Stimulated activated CD8-positive, alpha-beta memory T cell treated with anti-CD3 and anti-CD28 coated beads, Interleukin-7, amount 100 ng/mL, for 48 hours (primary cell): ENCODE measurements at places on chromosomes 3 and 15.

- no peak for DNase-seq
These were observed 260.8 kb downstream of the GABRG3 start for GRCh38 chr15:27231811-27232210.

- DNase-seq: no peak
These were observed at the start of gene ZBTB38 for GRCh38 chr3:141368062-141368924. TSS of gene ZBTB38 (plus strand) at chr3:141368504. CDS start at chr3:141442389, 73,885 bp downstream.

GRCh38 chr15:22262613-22263020 is 182.3 kb downstream of the OR4M2 start:
- no peak for DNase-seq

GRCh38 chr15:37038716-37039106 is 61.6 kb downstream of the MEIS2 start:
- no peak for DNase-seq

DNA sequence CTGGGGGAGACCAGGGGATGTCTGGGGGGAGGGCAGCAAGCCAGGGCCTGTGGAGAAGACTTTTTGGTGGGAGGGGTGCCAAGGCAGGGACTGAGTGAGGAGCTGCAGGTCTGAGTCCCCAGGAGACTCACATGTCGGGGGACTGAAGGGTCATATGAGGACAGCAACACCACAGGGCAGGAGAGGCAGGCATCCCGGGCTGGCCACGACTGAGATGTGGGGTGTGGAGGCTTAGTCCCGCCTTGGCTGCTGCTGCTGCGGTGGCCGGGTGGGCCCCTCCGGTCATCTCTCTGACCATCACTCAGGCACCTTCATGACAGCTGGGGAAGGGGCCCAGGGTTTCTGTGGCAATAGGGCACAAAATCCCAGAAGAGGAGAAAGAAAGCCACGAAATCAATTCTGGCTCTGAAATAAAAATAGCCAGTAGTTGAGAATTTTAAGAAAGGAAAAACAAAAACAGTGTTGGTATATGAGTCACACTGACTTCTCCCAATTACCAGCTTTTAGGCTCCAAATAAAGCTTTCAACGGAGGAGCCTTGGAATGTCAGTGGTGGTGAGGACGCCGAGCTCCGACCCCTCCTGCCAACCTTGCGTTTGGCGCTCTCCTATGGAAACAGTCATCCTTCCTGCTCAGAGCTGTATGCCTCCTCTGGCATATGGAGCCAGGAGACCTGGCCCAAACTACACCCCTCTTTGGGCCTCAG is 52.9 kb upstream of the ITGA11 start:
- no peak for DNase-seq

- DNase-seq: peak; percentile 12
These were observed 46.2 kb downstream of the TBL1XR1 start for GRCh38 chr3:177150970-177151627.

DNA sequence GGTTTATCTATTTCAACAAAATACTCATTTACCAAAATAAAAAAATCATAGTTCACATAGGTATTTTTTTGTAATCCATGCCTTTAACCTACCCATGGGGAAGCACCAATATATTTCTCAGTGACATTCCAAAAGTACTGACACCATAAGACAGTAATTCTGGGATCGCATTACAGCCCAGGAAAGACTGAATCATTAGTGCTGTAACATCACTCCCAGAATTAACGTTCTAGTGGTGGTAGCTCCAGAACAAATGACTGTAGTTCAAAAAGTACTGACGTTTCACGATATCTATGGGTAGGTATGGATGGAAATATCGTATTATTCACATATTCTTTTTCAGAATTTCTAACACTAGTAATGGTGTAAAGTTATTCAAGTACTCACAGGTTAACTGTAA is 54.3 kb upstream of the NEK10 start:
- DNase-seq: no peak

GRCh38 chr15:29135309-29135657 is 134.3 kb downstream of the NSMCE3 start:
- DNase-seq: no peak

GRCh38 chr3:194688200-194688740 is 2.6 kb downstream of the FAM43A start:
- no peak for DNase-seq

DNA sequence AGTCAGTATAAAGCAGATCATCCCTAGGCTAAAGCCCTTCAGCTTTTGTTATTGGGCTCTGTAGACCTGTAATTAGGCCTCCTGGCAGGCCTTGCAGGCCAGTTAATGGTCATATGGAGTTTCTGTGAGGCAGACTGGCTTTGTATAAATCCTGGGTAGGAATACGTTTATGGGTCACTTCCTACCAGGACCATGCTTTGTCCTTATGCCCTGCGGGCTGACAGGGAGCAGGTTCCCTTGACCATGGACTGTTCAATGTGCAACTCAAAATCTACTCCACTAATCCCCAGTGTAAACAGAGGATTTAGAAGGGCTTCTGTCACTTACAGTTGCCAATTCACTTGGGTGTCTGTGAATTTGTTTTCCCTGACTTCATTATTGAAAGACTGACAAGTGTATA is 202.7 kb upstream of the MLF1 start:
- no peak for DNase-seq

- no peak for DNase-seq
These were observed 219.1 kb downstream of the ZNF385D start for GRCh38 chr3:21531909-21532308.

DNA sequence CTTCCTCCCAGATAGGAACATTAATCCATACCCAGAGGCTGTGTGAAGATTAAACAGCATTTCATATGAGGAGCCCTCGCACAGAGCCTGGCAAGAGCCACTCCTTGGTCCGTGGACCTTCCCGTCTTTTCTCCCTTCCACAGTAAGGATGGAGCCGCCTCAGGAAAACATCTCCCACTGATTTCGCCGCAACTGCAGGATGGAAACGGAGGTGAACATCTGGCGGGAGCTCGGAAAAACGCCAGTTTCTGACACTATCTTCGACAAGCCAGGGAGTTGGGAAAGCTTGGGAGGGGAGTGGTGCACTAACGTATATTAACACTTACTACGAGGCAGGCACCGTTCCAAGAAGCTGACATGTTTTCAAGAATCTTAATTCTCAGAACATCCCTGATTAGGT is 157.9 kb downstream of the XXYLT1 start:
- DNase-seq: no peak

- DNase-seq: no peak
These were observed 5.7 kb upstream of the IGDCC3 start for GRCh38 chr15:65383456-65383855.

- no peak for DNase-seq
These were observed 51.5 kb upstream of the COL6A6 start for GRCh38 chr3:130465521-130465920.

DNA sequence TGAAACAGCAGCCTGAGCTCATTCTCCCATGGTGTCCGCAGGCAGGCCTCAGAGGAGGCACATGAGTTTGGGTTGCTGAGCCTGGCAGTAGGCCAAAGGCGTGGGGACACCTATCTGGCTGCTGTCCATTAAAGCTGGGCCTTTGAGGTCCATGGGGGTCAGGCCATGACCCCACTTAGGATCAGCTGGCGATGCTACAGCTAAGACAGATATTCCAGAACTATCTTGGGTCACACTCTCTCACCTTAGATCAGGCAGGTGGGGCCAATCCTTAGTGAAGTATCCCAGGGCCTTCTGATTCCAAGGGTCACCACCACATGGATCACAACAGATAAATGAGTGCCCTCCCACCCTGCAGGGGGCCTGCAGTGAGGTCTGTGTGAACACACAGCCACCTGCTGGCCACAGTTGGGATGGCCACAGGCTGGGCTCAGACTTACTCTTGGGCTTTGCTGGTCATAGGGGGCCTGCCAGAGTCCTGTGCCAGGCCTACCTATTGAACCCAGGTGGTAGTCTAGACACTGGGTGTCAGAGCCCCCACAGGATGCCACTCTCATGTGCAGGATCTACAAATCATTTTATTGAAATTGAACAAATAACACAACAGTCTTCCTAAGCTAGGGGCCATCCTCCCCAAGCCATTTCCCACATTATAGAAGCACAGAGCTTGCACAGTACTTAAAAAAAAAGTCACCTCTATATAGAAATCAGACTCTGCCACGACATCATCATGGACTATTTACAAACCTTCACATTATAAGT is 2.0 kb upstream of the HYAL2 start:
- DNase-seq: no peak

DNA sequence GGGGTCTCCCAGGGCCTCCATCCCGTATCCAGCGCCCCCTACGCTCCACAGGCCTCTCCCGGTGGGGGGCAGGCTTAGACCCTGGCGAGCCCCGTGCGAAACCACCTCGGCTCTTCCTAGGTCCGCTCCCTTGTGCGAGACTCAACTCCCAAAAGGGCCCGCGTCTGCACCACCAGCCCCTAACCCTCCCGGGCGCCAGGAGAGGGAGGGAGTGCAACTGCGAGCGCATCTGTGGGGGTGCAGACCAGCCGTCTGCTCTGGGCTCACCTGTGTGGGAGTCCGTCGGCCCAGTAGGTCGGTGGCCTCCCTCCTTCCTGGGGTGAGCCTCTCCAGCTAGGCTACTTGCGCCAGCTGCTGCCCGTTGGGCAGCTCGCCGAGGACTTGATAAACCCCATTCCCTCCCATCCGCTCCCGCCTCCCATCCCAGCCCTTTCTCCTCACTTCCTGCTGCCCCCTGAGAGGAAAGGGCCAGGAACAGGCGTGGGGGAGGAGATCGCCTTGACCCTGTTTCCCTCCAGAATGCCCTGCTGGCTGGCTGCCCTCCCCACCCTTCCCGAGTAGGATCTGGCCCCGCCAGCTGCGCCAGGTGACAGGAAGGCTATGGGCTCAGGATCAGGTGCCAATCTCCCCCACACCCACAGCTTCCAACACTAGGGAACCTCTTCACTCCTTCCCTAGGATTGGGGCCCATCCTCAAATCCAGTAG is at the start of gene HYAL2:
Gene HYAL2, minus strand, starts transcription at position 360 of the 706 bp plus-strand sequence. CDS start 2,256 bp downstream, outside the sequence.
- DNase-seq: no peak

DNA sequence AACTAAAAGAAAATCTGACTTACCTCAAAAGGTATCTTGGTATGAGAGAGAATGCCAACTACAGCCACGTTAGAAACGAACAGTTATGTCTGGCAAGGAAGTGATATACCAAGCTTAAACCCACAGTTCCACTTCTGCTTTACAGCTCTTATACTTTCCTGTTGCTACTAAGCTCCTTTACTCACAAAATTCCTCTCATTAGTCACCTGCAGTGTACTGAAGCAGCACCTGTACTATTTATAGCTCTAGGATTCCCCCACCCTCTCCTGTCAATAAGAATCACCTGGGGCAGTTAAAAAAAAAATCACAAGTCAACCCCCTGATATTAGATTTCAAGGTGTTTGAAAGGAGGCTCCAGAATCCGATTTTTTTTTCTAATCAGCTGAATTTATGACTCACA is 2.9 kb upstream of the TMEM266 start:
- DNase-seq: no peak

DNA sequence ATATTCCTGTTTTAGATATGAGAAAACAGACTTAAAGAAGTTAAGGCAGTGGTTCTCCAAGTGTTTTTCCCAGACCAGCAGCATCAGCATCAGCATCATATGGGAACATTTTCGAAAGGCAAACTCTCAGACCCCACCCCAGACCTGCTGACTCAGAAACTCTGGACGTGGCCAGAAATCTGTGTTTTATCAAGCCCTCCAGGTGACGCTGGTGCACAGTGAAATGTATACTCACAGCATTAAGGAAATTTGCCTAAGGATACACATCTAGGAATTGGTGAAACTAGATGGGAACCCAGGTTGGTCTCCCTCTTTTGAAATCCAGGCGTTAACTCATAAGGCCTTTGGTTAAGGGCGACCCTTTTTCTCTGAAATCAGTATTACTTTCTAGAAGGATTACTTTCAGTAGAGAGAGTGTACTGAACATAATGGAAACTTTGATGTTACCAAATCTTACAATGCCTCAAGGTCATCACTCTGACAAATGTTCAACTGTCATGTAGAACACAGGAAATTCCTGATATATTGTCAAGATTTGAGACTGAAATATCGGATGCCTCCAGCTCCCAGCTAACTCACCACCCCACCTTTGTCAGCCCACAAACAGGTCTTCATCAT is 910.2 kb downstream of the ROBO1 start:
- DNase-seq: no peak

DNA sequence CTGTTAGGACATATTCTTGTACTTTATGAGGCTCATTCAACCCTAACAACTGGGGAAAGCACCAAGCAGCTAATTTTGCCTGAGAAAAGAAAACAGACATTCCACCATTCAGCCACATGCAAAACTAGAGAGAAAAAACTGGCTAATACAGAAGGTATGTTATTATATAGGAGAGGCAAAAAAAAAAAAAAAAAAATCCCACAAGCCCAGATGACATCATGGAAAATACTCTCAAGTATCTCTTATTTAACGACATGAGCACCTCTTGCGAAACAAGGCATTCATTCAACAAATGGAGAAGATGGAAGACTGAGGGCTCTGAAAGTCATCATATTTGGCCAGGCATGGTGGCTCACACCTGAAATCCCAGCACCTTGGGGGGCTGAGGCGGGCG is 61.5 kb downstream of the PRICKLE2 start:
- no peak for DNase-seq

- no peak for DNase-seq
These were observed 4.3 kb upstream of the CCR8 start for GRCh38 chr3:39325236-39325635.

- no peak for DNase-seq
These were observed 144.4 kb upstream of the IGF1R start for GRCh38 chr15:98503970-98504369.

DNA sequence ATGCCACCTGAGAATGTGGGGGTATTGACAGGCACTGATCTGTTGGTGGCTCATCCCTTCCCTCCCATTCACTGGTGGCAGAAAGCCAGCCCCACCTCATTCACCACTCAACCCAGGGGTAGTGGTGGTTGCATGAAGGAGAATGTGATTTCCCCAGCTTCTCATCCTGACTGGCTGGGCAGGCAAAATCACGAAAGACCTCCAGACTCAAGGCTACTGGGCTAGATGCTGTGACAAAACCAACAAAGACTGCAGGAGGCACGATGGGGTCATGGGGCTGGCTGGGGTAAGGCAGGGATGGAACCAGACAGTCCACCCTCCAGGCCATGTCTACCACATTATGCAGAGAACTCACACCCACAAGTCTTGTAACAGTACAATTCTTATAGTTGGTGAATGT is 33.9 kb downstream of the FSTL1 start:
- no peak for DNase-seq

DNA sequence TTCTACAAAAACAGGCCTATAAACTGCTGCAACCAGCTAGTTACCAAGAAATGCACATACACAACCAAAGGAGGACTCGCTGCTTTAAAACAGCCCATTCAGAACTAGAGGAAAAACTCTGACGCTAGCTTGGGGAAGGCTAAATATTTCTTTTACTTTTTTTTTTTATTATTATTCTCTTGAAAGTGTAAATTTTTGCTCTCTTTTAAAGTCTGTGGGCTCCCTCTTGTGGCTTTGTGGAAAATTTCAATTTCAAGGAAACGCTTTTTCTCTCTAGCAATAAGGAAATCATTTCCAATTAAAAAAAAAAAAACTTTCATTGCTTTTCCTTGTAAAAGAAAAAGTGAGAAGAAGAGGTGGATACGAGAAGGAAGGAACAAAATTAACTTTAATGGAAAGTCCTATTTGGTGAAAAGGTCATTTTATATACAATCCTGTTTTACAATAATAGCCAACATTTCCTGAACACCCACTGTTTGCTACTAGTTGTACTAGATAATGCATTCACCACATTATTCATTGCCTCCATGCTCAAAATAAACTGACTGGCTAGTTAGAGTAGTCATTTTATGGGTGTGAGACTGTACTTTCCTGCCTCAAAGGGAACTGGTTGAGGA is 51.2 kb upstream of the SAMMSON start:
- DNase-seq: no peak

- DNase-seq: no peak
These were observed 66.9 kb downstream of the PPM1L start for GRCh38 chr3:160822936-160823335.
